ENCODE measurements at places on chromosomes 16 and 17. TPM values are rescaled to one million over a fixed set of nuclear protein-coding genes. Genes with fewer than 3 reads are reported as not detected.

Gene SLC38A8
- total RNA-seq, result not detected

Gene ZNF469
- 7.4 TPM for total RNA-seq

Gene CDH13
- total RNA-seq, result 27.0 TPM

Gene CLUH
- total RNA-seq, result 58.0 TPM

Gene SCARF1
- total RNA-seq, result 75.1 TPM

Gene MARCHF10
- total RNA-seq, result under 0.01 TPM

Gene PFAS
- total RNA-seq, result 33.6 TPM

Gene PRCD
- total RNA-seq, result 0.85 TPM

Gene TTLL6
- total RNA-seq, result not detected

Gene TVP23A
- total RNA-seq, result not detected

Gene PAM16
- total RNA-seq, result 34.1 TPM

Gene SNX20
- not detected for total RNA-seq

Gene TMEM238L
- total RNA-seq, result not detected

Gene RHBDF1
- 20.6 TPM for total RNA-seq

Gene STH
- total RNA-seq, result not detected

Gene KRTAP3-1
- not detected for total RNA-seq

Gene HEATR9
- total RNA-seq, result not detected

Gene GUCY2D
- total RNA-seq, result not detected

Gene SHCBP1
- 11.5 TPM for total RNA-seq

Gene PDIA2
- total RNA-seq, result 0.28 TPM

Gene PRR35
- not detected for total RNA-seq

All from endothelial cell of coronary artery (primary cell).